ENCODE measurements at places on chromosomes 3 and 15.

DNA sequence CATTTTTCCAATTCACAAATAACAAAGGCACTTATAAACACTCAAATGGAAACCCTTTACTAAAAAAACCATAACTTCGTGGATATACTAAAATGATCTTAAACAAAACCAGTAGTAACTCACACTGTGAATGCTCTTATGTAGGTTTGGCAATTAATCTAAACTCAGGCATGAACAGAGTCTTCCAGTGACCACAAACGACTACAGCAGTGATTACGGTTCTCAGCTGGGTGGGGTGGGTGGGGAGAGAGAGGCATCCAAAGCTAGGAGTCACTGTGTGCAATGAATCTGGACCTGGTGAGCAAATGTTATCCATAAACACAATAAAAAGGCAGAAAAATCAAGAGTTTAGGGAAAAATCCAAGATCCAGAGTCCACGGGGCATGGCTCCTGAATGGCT is 21.3 kb downstream of the SLC12A8 start:
- no peak for DNase-seq

DNA sequence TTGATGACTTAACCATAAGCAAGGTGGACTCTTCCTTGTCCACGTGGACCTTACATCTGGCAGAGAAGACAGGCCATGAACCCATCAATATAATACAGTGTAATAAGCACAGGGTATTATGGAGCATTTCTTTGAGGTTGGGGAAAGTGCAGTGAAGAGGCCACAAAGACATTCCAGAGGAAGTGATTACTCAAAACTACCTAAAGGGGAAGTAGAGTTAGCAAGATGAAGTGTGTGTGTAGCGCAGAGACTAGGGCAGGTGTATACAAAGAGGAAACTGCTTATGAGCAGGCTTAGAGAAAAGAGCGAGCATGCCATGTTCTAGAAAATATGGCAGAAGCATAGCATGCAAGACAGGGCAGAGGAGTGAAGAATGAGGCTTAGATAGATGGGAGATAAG is 17.9 kb downstream of the CP start:
- DNase-seq: no peak

DNA sequence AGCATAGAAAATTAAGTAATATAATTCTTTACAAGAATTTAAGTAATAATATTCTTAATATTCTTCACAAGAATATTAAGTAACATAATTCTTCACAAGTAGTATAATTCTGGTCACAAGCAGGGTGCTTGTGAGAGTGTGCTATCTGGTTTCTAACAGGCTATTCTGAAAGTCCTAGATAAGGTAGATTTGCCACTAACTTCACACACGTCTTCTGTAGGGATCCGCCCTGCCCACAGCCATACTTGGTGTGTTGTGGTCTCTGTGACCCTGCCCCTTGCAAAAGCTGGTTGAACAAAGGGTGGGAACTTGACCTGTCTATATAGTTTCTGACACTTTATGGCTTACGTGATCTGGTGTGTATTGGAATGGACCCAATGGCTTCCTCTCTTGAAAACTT is 253.4 kb upstream of the MDFIC2 start:
- DNase-seq: no peak

DNA sequence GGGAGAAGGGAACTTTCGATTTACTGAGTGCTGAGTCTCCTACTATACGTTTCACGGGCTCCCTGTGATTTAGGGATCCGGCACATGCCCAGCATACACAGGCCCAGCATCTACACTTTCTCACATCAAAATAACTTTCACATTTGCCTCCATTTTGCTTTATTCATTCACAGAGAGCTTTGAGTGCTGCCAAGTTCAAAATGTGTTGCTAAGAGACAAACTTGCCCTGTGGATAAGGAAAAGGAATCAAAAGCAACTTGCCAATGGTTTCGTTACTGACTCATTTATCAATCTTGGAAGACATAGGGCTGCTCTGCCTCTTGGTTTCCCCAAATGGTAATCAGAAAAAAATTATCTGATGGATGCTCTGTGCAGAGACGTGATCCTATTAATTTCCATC is 86.3 kb upstream of the LRRN1 start:
- no peak for DNase-seq

- DNase-seq: no peak
Observed at GRCh38 chr3:194933465-194933864, 247.8 kb downstream of the FAM43A start.

- no peak for DNase-seq
Observed at GRCh38 chr3:153246806-153247205, 84.8 kb downstream of the RAP2B start.

- DNase-seq: no peak
Observed at GRCh38 chr3:118080889-118081288, 953.8 kb downstream of the IGSF11 start.

GRCh38 chr15:89444241-89445225 is 51.9 kb downstream of the RHCG start:
- no peak for DNase-seq

DNA sequence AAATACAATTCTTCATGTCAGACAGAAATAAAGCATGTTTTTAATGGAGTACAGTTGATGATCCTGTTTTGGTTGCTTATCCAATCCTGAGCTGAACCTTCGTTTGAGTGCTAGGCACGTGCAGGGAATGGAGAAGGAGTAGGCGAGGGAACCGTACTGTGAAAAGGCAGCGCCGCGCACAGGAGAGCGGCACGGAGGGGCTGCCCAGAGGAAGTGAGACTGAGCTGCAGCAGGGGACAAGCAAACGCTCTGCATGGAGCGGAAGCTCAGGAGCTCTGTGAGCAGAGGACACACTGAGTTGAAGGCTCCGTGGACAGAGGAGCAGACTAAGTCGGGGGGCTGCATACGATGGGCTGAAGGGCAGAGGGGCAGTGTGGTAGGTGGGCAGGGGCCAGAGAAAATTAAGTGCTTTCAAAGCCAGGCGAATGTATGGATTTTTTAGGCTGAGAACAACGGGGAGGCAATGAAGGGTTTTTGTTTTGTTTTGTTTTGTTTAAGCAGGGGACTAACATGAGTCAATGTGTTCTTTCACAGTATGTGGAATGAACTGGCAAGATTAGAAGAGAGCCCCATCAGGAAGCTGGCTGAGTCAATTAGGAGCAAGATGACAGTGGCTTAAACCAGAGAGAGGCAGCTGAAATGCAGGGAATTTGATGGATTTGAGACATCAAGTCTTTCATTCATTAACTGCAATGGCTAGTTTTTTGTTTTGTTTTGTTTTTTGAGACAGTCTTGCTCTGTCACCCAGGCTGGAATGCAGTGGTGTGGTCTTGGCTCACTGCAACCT is 23.8 kb upstream of the TM2D3 start:
- DNase-seq: no peak

DNA sequence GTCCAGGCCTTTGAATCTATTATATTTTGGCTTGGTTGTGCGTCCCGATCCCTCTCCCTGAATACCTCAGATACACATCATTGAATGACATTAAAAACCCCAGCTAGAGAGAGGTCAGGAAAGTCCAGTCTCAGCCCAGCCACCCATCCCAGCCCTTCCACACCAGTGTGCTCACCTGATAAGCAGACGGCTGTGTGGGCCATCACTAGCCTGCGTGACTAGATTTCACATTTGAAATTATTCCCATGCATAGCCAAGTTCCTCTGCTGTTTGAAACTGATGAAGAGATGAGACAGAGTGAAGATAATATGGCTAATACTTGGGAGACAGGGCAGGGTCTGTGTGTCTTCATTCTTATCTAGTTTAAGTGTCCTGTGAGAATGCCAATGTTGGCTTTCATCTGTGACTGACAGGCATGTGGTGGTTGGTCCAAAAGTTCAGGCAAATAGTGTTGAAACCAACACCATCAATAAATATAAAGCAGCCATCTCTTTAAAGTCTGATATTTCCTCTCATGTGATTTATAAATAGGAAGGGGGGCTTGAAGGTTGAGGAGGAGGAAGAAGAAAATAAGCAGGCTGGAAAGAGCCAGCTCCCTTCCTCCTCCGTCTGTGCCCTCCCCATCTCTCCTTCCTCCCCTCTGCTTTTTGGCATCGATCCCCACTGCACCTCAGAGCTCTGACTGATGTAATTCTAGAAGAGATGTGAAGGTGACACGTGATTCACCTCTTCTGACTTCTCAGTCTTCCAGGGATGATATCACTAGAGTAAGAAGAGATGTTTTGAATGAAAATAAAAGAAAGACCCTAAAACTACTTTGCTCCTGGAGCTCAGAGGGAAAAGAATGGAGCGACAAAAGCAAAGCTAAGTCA is 5.1 kb downstream of the FAM43A start:
- DNase-seq: peak; percentile 49

DNA sequence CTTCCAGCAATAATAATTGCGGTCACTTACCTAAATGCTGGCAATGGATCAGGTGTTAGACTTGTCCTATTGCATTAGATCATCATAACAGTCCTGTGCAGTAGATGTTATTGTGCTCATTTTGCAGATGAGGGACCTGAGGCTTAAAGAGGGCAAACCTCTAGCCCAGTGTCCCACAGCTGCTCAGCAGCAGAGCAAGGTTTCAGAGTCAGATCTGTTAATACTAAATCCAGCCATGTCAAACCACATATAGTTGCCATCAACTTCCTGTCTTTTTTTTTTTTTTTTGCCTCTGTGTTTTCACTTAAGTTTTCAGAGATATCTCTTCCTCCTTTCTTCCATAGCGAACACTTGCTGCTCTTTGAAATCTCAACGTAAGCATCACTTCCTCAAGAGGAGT is 12.1 kb downstream of the FEZF2 start:
- DNase-seq: no peak

DNA sequence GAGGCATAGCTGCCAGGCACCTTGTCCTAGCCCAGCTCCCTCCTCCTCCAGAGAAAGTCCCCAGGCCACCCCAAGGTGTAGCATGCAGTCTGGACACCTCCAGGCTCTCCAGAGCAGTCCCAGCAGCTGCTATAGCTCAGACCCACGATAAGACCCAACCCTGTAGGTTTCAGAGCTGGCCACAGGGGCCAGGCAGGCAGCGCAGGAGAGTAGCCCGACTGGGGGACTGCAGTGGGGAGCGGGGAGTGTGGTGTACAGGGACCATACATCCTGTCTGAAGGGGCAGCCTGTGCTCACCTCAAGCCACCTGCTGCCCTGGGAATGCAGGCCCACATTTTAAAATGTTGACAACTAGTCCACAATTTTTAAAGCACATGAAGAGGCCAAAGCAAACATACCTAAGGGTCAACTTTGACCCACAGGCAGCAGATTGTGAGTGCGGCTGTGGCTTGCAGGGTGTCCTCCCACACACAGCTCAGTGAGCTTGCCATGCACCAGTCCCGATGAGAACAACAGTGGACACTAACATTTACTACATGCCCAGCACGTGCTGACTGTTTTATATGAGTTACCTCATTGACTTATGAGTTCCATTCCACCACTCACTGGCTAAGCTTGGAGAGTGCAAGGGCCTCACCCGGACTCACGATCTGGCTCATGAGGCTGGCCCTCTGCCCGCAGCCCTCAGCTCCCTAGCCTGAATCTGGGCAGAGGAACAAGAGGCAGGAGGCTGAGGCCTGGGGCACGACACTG is 81.4 kb downstream of the DNAJB8 start:
- peak; percentile 99 for DNase-seq

DNA sequence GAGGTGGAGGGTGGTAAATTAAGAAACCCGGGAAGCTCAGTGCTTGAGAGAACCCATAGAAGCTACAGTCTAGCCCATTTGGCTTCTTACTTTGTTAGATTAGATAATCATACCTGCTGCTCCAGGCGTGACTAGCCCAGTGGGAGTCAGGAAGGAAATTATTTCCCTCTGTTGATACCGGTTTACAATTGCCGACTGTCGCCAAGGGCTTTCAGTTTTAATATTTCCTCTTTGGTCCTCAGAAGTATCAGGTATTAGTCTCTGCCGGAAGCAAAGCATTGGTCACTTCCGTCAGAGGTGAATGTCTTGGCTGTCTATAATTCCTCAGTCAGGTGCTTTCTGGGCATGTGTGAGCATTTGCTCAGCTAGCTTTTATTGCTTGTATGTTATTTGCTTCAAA is 75.2 kb downstream of the LPP start:
- no peak for DNase-seq

DNA sequence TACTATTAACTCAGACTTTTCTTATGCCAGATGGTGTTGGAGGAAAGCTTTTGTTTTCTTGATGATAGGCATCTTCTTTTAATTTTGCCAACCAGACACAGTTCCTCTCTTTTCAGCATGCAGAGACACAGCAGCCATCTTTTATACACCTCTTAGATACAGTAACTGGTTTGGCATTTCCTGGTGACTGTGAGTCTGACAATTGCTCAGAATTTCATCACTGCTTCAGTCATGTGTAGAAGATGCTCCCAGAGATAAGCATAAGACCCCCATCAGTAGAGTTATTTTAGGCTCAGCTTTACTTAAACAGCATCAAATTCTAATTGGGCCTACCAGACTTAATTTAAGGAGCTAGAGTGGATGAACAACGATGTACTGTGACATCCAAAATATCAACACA is 779.0 kb downstream of the SQOR start:
- DNase-seq: no peak

Measured in LNCaP clone FGC (cell line).